ENCODE measurements at places on chromosomes 2 and 18. TPM values are rescaled to one million over a fixed set of nuclear protein-coding genes. Genes with fewer than 3 reads are reported as not detected.

DNA sequence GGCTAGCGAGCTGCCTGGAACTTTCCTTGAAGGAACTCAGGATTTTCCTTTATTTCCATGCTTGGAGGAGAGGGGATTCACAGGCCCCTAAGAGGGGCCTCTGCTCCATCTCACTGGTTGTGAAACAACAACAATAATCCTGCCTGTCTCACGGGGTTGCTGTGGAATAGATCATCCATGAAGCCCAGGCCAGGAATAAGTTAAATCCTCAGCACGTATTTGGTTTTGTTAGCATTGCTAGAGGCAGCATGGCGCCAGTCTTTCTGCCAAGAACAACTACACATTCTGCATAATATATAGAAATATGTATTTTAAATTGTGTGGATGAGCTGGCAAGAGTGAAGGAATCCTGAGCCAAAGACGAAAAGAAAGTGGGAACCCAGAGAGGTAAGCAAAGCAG is 80.8 kb upstream of the L3MBTL4 start:
- H3K27me3 ChIP-seq: peaks cover 4% of the 10 kb centered on the region
- H3K4me1 ChIP-seq: no peaks in the 10 kb centered on the region
- no peak overlapping the region for H3K27ac ChIP-seq

- no peak overlapping the region for H3K27ac ChIP-seq
- no peak overlapping the region for H3K4me3 ChIP-seq
- no peaks in the 10 kb centered on the region for H3K27me3 ChIP-seq
- DNase-seq: no peak
- H3K36me3 ChIP-seq: no peaks in the 10 kb centered on the region
Observed at GRCh38 chr18:32937597-32937996, 164.8 kb upstream of the KLHL14 start.

GRCh38 chr18:9516437-9517064 is 41.2 kb downstream of the RALBP1 start:
- H3K36me3 ChIP-seq: peaks cover 7% of the 10 kb centered on the region
- no peak overlapping the region for H3K4me3 ChIP-seq
- peaks cover 5% of the 10 kb centered on the region for H3K4me1 ChIP-seq

DNA sequence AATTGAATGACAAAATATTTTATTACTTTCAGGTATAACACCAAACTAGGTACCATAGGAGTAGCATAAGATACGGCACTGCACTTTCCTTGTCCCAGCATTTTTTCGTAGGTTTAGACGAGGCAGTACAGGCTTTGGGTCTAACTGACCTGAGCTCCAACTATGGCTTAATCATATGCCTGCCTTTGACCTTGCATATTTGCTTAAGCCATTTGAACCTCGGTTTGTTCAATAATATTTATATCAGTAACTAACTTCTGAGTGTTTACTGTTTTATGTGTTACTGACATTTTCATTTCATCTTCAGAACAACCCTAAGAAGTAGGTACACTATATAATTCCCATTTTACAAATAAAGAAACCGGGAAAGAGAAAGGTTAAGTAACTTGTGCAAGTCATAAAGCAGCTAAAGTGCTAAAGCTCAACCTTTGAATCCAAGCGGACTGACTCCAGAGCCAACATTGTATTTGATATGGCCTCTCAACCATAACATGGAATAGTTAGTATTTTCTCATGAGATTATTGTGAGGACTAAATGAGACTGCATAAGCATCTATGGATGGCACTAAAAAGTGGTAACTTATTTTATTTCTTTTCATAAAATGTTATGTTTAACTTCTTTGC is 104.0 kb downstream of the R3HDM1 start:
- no peaks in the 10 kb centered on the region for H3K4me1 ChIP-seq
- H3K27ac ChIP-seq: no peak overlapping the region
- no peak overlapping the region for H3K4me3 ChIP-seq
- H3K27me3 ChIP-seq: no peaks in the 10 kb centered on the region

GRCh38 chr2:30692829-30693275 is 114.4 kb downstream of the CAPN13 start:
- no peak for DNase-seq
- no peak overlapping the region for H3K27ac ChIP-seq
- no peaks in the 10 kb centered on the region for H3K4me1 ChIP-seq
- no peak overlapping the region for H3K4me3 ChIP-seq

- H3K27ac ChIP-seq: no peak overlapping the region
- peaks cover 7% of the 10 kb centered on the region for H3K36me3 ChIP-seq
- DNase-seq: no peak
- peaks cover 23% of the 10 kb centered on the region for H3K27me3 ChIP-seq
- H3K4me1 ChIP-seq: peaks cover 42% of the 10 kb centered on the region
Observed at GRCh38 chr2:74835831-74836674, 2.1 kb downstream of the HK2 start.

- no peaks in the 10 kb centered on the region for H3K27me3 ChIP-seq
- no peak overlapping the region for H3K4me3 ChIP-seq
- H3K4me1 ChIP-seq: no peaks in the 10 kb centered on the region
- peaks cover 8% of the 10 kb centered on the region for H3K36me3 ChIP-seq
Observed at GRCh38 chr2:177489719-177490301, 97.2 kb downstream of the AGPS start.

- H3K27ac ChIP-seq: peak overlapping the region; percentile 89
- peaks cover 38% of the 10 kb centered on the region for H3K4me1 ChIP-seq
- H3K27me3 ChIP-seq: no peaks in the 10 kb centered on the region
- peak overlapping the region; percentile 70 for H3K4me3 ChIP-seq
- H3K36me3 ChIP-seq: no peaks in the 10 kb centered on the region
Observed at GRCh38 chr2:30421604-30422443, 25.2 kb upstream of the LCLAT1 start.

DNA sequence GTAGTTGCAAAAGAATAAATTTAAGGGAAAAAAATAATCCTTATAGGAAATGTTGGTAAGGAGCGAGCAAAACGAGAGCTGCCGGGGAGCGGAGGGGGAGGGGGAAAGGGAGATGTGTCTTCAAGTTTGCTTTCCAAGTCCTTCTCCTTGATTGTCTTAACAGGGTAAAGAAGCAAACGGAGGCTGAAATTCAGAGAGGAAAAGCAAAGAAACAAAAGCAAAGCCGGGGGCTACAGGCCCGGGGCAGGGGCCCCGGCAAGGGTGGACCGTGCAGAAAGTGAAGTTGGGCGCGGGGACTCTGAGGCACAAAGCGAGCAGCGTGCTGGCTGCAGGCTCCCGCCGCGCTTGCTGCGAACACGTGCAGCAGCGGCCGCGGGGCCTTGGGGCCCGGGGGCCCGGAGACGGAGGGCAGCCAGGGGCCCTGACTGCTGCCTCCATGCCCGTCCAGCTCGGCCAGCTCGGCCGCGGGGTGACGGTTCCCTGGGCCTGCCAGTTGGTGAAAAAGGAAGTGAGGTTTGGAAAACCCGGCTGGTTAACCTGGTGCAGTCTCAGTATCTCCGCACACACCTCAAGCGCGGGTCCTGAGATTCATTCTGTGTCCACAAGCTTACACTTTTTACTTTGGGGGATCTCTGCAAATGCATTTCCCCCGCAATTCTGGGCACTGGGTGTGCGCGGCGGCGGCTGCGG is 4.1 kb downstream of the BCL11A start:
- H3K36me3 ChIP-seq: no peaks in the 10 kb centered on the region
- peaks cover 15% of the 10 kb centered on the region for H3K4me1 ChIP-seq
- H3K27me3 ChIP-seq: peaks cover 39% of the 10 kb centered on the region
- H3K4me3 ChIP-seq: peak overlapping the region; percentile 83
- no peak for DNase-seq
- no peak overlapping the region for H3K27ac ChIP-seq

- H3K27ac ChIP-seq: no peak overlapping the region
- no peaks in the 10 kb centered on the region for H3K36me3 ChIP-seq
Observed at GRCh38 chr2:161576421-161576820, 47.8 kb upstream of the SLC4A10 start.

GRCh38 chr18:36128530-36128870 is 640 bp downstream of the SLC39A6 start:
- peak overlapping the region; percentile 95 for H3K27ac ChIP-seq
- H3K36me3 ChIP-seq: no peaks in the 10 kb centered on the region
- peaks cover 45% of the 10 kb centered on the region for H3K4me1 ChIP-seq
- peak overlapping the region; percentile 95 for H3K4me3 ChIP-seq
- no peak for DNase-seq
- H3K27me3 ChIP-seq: no peaks in the 10 kb centered on the region

- no peaks in the 10 kb centered on the region for H3K36me3 ChIP-seq
- no peak for DNase-seq
- no peaks in the 10 kb centered on the region for H3K4me1 ChIP-seq
Observed at GRCh38 chr2:132415256-132415914, 1.2 kb upstream of the GPR39 start.

GRCh38 chr2:208791257-208791656 is 384.7 kb downstream of the PTH2R start:
- H3K36me3 ChIP-seq: peaks cover 6% of the 10 kb centered on the region
- DNase-seq: no peak
- no peak overlapping the region for H3K27ac ChIP-seq
- H3K27me3 ChIP-seq: no peaks in the 10 kb centered on the region

- H3K4me1 ChIP-seq: no peaks in the 10 kb centered on the region
- no peak for DNase-seq
- H3K27ac ChIP-seq: no peak overlapping the region
- H3K27me3 ChIP-seq: no peaks in the 10 kb centered on the region
Observed at GRCh38 chr2:144876013-144876412, 356.1 kb upstream of the ZEB2 start.

GRCh38 chr2:33598561-33599174 is 431 bp downstream of the FAM98A start:
- peaks cover 37% of the 10 kb centered on the region for H3K4me1 ChIP-seq
- H3K36me3 ChIP-seq: peaks cover 11% of the 10 kb centered on the region
- DNase-seq: no peak
- H3K27me3 ChIP-seq: peaks cover 3% of the 10 kb centered on the region
- peak overlapping the region; percentile 82 for H3K27ac ChIP-seq

- H3K4me1 ChIP-seq: peaks cover 25% of the 10 kb centered on the region
- H3K4me3 ChIP-seq: no peak overlapping the region
- no peak for DNase-seq
- H3K27me3 ChIP-seq: peaks cover 13% of the 10 kb centered on the region
Observed at GRCh38 chr2:200716386-200716785, 95.3 kb upstream of the BZW1 start.

- DNase-seq: no peak
- no peak overlapping the region for H3K4me3 ChIP-seq
- H3K27ac ChIP-seq: no peak overlapping the region
- H3K27me3 ChIP-seq: peaks cover 18% of the 10 kb centered on the region
Observed at GRCh38 chr2:119119999-119120756, 38.4 kb downstream of the C1QL2 start.

- H3K36me3 ChIP-seq: no peaks in the 10 kb centered on the region
- no peaks in the 10 kb centered on the region for H3K27me3 ChIP-seq
- no peak for DNase-seq
- H3K4me1 ChIP-seq: peaks cover 8% of the 10 kb centered on the region
- H3K4me3 ChIP-seq: no peak overlapping the region
Observed at GRCh38 chr2:172481507-172482262, 54.3 kb downstream of the ITGA6 start.

DNA sequence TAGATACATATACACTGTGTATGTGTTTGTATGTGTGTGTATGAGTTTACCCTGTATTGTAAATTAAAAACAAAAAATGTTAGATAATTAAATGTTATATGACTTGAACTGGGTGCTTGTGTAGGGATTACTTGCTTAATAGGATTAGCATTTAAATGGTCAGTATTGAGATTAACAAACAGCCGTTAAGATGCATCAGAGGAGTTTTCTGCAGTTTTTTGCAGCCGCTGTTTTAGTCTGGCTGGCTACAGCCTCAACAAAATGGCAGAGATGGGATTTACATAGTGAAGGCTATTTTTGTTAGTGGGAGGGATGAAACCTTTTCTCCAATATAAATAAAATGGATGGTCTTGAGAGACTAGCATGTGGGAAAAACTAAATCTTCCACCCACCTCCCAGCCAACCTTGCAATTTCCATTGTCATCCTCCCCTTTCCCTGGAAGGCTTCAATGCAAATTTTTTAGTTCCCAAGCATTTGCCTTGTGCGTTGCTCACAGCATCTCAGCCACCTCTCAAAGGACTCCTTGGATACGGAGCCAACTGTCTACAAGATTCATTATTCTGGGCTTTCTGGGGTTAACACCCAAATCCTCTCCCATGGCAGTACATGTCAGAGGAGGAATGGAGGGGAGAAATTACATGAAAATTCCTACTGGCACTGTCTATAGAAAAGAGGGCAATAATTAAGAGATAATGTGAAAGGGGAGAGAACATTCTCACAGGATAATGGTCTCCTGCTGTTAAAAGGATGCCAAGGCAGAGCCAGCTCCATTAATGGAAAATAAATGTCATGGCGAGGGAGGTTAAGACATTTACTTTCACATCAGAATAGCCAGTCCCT is 351.9 kb downstream of the CDH2 start:
- no peaks in the 10 kb centered on the region for H3K4me1 ChIP-seq
- H3K27me3 ChIP-seq: no peaks in the 10 kb centered on the region
- no peaks in the 10 kb centered on the region for H3K36me3 ChIP-seq
- no peak overlapping the region for H3K27ac ChIP-seq
- no peak overlapping the region for H3K4me3 ChIP-seq
- no peak for DNase-seq

DNA sequence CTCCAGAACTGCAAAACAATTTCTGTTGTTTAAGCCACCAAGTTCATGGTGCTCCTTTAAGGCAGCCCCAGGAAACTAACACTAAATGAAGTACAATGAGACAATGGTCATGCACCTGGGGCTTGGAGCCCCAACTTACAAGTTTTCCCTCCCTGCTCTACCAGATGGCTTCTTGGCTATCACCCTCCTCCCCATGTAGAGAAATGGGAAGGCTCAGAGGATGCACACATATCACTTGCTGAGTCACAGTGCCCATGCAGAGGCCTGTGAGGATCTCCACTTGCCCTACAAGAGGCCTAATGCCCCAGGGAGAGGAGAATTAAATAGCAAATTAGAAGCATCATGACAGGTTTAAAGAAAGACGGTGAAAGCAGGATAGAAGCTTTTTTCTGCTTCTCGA is 270.9 kb downstream of the TTC32 start:
- peaks cover 2% of the 10 kb centered on the region for H3K27me3 ChIP-seq
- H3K4me1 ChIP-seq: no peaks in the 10 kb centered on the region
- H3K4me3 ChIP-seq: no peak overlapping the region
- DNase-seq: no peak
- H3K36me3 ChIP-seq: no peaks in the 10 kb centered on the region

DNA sequence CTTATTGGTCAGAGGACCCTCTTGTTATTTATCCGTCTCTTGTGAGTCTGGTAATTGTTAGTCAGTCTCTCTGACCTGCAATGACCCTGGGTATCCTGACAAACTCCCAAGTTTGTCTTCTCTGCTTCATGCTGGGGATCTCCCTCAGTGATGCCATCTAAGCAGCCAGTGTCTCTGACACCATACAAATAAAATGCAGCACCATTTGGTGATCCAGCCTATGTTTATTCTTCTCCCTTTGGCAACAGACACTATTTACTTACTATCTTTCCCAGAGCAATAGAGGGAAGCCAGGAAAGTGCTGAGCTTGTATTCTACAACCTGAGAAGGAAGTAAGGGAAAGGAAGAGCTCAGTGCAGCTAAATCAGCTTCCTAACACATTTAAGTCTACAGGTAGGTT is 15.9 kb downstream of the SERPINE2 start:
- H3K4me1 ChIP-seq: peaks cover 25% of the 10 kb centered on the region
- H3K4me3 ChIP-seq: no peak overlapping the region
- H3K27me3 ChIP-seq: no peaks in the 10 kb centered on the region
- DNase-seq: no peak

The NEURL3 gene
- 0.64 TPM for total RNA-seq

The HOXD10 gene
- total RNA-seq: not detected

The HOXD11 gene
- not detected for total RNA-seq

The CRIM1 gene
- 13.6 TPM for total RNA-seq

The GTF3C2 gene
- 85.4 TPM for total RNA-seq

The VWC2L gene
- not detected for total RNA-seq

The KIF5C gene
- total RNA-seq: 2.6 TPM

The INHA gene
- total RNA-seq: not detected

The ATP8B1 gene
- total RNA-seq: not detected

The COLEC11 gene
- 0.48 TPM for total RNA-seq

The FAM110C gene
- total RNA-seq: 1.6 TPM
